ENCODE measurements at places on chromosomes 2 and 18. TPM values are rescaled to one million over a fixed set of nuclear protein-coding genes. Genes with fewer than 3 reads are reported as not detected.

ABCG8 gene
- total RNA-seq: not detected

DNA sequence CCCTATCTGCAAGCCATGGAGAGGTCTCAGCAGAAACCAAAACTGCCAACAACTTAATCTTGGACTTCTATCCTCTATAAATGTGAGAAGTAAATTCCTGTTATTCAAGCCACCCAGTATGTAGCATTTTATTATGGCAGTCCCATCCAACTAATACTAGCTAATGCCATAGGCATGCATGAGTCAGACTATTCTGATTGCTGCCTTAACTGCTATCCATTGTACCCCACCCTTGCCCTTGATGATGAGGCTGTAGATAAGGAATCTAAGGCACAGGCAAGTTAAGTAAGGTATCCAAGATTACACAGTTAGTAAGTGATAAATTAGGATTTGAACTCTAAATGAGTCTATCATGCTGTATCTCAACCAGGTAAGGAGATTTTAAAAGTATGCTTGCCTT lies 223.0 kb downstream of the UBE2E3 start:
- DNase-seq: no peak
- peaks cover 42% of the 10 kb centered on the region for H3K36me3 ChIP-seq
- no peak overlapping the region for H3K27ac ChIP-seq
- no peaks in the 10 kb centered on the region for H3K27me3 ChIP-seq
- peaks cover 22% of the 10 kb centered on the region for H3K4me1 ChIP-seq
- no peak overlapping the region for H3K4me3 ChIP-seq

FHOD3 gene
- not detected for total RNA-seq

EFEMP1 gene
- total RNA-seq: not detected

LINC00305 gene
- total RNA-seq: not detected

DNA sequence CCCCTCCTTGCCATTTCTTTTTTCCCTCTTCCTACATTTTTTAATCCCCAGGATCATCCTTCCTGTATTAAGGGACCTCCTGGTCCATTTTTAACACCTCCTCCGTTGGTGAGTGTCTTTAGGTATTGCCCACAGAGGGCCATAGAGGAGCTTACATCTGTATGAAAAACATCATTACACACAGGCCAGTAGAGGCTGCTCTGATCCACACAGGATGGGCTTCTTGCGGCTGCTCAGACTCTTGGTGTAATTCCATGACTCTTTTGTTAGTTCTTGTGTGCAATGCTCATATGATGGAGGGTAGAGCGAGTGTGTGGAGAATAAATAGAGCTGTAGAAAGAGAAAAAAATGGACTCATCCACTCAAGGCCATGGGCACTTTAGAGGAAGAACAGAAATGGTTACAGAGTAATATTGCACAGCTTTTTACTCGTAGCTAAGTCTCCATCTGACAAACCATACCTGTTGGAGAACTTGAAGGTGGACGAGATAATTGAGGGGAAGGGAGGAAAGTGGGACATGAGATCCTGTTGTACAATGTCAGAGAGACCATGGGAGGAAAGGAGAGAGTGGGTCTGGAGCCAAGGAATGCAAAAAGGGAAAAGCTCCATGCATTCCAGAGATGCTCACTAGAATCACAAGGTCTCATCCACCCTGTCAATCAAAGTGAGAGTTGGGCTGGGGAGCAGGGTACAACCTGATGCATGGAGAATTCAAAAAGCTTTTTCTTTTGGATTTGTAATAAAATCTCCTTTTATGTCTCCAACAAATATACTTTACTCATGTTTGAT lies 129.7 kb upstream of the TNP1 start:
- H3K4me3 ChIP-seq: no peak overlapping the region
- DNase-seq: no peak
- peaks cover 4% of the 10 kb centered on the region for H3K27me3 ChIP-seq
- no peaks in the 10 kb centered on the region for H3K36me3 ChIP-seq
- no peaks in the 10 kb centered on the region for H3K4me1 ChIP-seq

LBX2 gene
- total RNA-seq: 0.63 TPM

- no peak overlapping the region for H3K27ac ChIP-seq
- peaks cover 26% of the 10 kb centered on the region for H3K27me3 ChIP-seq
- DNase-seq: no peak
Observed at GRCh38 chr2:213147538-213147937, 3.9 kb downstream of the IKZF2 start.

RAPGEF4 gene
- total RNA-seq: 0.21 TPM

DNA sequence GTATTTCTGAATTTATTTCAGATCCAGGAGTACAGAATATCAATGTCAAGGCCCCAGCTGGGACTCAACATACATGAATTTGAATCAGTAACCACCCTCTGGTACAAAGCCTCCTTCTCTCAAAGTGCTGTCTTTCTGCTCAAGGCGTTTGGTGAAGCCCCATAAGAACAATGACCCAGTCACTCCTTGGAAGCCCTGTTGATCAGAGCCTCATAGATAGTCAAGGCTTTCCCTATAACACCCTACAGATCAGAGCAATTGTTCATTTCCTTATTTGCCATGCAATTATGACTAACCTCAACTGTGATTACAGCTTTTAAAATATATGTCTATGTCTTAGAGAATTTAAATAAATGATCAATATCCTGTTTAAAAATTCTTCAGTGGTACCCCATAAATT lies 159.1 kb upstream of the CREB1 start:
- no peak for DNase-seq
- H3K4me3 ChIP-seq: no peak overlapping the region
- H3K36me3 ChIP-seq: no peaks in the 10 kb centered on the region
- no peaks in the 10 kb centered on the region for H3K4me1 ChIP-seq
- no peak overlapping the region for H3K27ac ChIP-seq
- H3K27me3 ChIP-seq: no peaks in the 10 kb centered on the region

DNA sequence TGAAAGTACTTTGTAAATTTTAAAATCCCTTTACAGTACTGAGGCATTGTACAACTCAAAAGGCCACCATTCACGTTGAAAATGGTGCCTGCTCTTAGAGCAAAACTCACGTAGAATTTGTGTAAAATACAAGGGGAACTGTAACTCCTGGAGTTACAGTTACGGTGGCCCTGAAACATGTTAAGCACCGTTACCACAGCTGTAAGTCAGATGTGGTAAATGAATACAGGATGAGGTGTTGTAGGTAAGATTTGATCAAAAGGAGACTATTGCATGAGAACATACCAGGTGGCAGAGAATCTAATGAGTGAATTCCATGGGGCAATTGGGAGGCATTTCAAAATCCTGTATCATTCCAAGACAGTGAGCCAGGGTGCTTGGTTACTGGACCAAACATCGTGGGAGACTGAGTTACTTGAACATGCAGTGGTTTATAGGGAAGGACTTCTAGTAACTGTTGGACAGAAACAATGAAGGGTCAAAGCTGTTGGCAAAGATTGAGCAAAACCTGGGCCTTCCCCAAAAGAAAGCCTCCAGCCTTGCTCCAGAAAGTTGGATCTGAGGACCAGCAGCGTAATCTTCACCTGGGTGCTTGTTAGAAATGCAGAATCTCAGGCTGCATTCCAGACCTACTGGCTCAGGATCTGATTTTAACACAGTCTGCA lies 535.8 kb upstream of the POU3F3 start:
- H3K4me3 ChIP-seq: no peak overlapping the region
- H3K4me1 ChIP-seq: no peaks in the 10 kb centered on the region
- no peak for DNase-seq
- no peaks in the 10 kb centered on the region for H3K27me3 ChIP-seq
- H3K36me3 ChIP-seq: no peaks in the 10 kb centered on the region

CASP10 gene
- total RNA-seq: 15.9 TPM

GRCh38 chr2:64019975-64020528 lies 824 bp upstream of the VPS54 start:
- DNase-seq: no peak
- H3K27me3 ChIP-seq: no peaks in the 10 kb centered on the region
- H3K4me1 ChIP-seq: peaks cover 40% of the 10 kb centered on the region
- H3K36me3 ChIP-seq: peaks cover 8% of the 10 kb centered on the region

DNA sequence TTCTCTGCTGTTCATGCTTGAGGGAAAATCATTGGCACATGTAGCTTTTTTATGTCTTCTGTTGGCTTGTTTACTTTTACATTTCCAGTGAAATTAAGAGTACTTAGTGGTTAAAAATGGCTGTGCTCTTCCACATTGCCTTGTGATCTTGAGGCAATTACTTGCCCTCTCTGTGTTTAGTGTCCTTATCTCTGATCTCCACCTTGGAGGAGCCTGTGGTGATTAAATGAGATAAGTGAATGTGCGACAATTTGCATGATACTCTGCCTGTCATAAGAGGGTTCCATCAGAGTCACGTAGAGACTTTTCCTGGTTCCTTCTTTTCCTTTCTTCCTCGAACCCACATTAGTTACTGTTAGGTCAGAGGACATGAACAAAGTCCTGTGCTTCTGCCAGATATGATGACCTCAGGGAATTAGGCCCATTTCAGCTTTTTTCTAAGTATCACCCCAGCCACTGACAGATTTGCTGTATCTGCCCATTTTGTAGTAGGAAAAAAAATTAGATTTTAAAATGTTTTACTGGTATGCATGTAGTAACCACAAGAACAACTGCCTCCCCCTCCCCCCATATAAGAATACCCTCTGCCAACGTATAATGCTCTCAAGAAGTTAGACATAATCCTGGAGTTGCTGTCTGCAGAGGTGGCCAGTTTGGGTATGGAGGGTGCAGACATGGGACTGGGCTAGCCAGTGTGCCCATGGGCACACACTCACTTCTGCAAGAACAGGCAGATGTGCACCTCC lies 51.9 kb downstream of the TET3 start:
- H3K27me3 ChIP-seq: no peaks in the 10 kb centered on the region
- no peak for DNase-seq
- H3K36me3 ChIP-seq: no peaks in the 10 kb centered on the region

GRCh38 chr2:175854129-175854528 lies 147.9 kb downstream of the LNPK start:
- H3K27ac ChIP-seq: no peak overlapping the region
- H3K4me3 ChIP-seq: no peak overlapping the region
- H3K27me3 ChIP-seq: no peaks in the 10 kb centered on the region
